Stimulated activated CD8-positive, alpha-beta memory T cell treated with anti-CD3 and anti-CD28 coated beads, Interleukin-4, amount 100 ng/mL, for 4 hours (primary cell): ENCODE measurements at places on chromosomes 7 and 10.

DNA sequence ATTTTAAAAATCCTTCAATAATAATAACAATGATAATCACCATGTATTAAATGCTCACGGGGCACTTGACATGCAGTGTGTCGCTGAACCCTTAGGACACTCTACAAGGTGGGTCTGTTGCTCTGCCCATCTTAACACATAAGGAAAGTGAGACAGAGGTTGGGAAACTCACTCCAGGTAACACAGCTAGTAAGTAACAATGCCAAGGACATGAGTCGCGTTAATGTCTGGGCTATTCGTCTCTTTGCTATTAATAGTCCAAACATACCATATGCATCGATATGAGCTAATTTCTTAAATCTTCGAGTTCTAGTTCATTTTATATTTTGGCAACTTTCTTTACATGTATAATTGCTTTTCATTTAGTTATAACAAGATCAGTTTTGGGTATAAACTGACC lies 79.5 kb downstream of the BEND7 start:
- no peak for DNase-seq

GRCh38 chr10:77771851-77772250 lies 134.2 kb upstream of the KCNMA1 start:
- no peak for DNase-seq

- no peak for DNase-seq
Measured at GRCh38 chr10:61822781-61823230, 78.7 kb upstream of the ARID5B start.

DNA sequence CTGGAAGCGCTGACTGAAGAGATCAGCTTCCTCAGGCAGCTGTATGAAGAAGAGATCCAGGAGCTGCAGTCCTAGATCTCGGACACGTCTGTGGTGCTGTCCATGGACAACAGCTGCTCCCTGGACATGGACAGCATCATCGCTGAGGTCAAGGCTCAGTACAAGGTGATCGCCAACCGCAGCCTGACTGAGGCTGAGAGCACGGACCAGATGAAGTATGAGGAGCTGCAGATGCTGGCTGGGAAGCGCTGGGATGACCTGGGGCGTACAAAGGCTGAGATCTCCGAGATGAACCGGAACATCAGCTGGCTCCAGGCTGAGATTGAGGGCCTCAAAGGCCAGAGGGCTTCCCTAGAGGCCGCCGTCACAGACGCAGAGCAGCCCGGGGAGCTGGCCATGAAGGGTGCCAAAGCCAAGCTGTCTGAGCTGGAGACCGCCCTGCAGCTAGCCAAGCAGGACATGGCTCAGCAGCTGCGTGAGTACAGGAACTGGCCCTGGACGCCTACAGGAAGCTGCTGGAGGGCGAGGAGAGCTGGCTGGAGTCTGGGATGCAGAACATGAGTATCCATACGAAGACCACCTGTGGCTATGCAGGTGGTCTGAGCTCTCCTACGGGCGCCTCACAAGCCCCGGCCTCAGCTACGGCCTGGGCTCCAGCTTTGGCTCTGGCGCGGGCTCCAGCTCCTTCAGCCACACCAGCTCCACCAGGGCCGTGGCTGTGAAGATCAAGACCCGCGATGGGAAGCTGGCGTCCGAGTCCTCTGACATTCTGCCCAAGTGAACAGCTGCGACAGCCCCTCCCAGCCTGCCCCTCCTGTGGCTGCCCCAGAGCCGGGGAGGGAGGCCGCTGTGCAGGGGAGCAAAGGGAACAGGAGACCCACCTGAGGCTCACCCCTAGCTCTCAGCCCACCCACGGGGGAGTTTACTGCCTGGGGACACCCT lies 24.9 kb upstream of the AMPH start:
- DNase-seq = no peak

DNA sequence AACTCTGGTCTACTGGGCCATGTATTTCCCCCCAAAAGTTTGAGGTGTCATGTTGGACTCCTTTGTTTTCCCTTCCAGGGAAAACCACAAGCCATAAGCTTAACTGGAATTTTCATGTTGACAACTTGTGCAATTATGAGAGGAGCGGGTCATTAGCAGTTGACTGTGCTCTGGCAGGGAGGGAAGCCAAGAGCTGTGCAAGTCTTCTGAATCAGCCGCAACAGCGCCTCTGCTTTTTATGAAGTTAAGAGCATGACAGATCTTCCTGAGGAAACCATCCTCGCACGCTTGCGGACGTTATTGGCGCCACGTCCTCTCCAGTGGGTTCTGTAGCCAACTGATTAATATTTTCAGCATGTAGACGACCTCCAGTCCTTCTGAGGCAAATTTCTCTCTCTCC lies 148.7 kb upstream of the MKI67 start:
- no peak for DNase-seq

GRCh38 chr10:49327036-49327813 lies 28.3 kb downstream of the C10orf71 start:
- no peak for DNase-seq

DNA sequence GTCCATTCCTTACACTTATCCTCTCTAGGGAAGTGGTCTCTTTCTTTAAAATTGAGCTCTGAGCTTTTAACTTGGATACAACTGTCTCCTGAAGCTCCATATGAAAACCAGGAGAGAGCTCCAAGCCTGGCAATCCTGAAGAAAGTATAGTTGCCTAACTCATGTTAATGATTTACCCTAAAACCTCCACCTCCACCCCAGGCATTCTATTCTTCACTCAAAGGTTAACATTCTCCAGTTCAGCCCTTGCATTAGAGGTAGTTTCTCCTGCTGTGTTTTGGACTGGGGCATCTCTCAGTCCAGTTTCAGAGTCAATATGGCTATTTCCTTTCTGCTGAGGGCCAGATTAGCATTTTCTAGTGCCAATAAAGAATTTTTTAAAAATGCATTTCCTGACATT lies 195.5 kb downstream of the SLC25A13 start:
- DNase-seq = no peak

GRCh38 chr7:78090616-78091015 lies 292.0 kb downstream of the PHTF2 start:
- DNase-seq = no peak

DNA sequence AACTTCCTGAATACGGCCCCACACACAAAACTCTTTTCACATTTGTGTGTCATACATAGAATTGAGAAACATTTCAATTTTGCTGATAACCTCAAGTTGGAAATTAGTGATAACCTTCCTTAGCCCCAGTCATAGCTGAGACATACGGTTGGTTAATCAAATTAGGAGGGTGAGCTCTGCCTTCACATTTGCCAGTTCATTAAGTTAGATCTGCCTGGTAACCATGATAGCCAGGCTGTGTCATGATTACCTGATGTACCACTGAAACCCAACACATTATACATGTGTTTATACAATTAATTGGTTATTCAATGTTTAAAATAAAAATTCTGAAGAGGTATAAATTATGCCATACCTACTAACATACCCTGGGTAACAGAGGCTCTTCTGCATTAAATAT lies 60.8 kb upstream of the RAB11FIP2 start:
- no peak for DNase-seq
